ENCODE measurements at places on chromosomes 4 and X.

- no peak for DNase-seq
These were observed 8.3 kb upstream of the CD40LG start for GRCh38 chrX:136639506-136640176.

GRCh38 chrX:126124721-126125120 lies 41.4 kb downstream of the DCAF12L2 start:
- DNase-seq, result no peak

DNA sequence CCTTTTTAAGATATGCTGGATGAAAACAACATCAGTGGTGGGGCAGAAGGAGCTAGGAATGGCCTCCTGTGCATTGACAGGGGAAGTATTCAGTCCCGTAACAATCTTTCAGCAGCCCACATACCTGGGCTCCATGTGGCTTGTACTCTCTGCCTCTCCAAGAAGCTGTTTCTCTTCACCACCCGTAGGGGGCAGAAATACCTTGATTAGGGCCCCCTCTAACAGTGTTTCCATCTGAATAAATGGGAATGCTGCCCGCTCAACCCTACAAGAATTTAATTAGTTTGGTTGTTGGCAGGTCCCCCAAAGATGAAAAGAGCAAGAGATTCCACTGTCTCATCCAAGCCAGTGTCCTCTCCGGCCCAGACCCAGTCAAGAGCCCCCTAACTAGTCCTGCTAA lies 155.2 kb downstream of the SMIM20 start:
- no peak for DNase-seq

GRCh38 chr4:60579335-60579734 lies 620.8 kb upstream of the ADGRL3 start:
- no peak for DNase-seq

- no peak for DNase-seq
These were observed 52.7 kb downstream of the PSAPL1 start for GRCh38 chr4:7381890-7382633.

DNA sequence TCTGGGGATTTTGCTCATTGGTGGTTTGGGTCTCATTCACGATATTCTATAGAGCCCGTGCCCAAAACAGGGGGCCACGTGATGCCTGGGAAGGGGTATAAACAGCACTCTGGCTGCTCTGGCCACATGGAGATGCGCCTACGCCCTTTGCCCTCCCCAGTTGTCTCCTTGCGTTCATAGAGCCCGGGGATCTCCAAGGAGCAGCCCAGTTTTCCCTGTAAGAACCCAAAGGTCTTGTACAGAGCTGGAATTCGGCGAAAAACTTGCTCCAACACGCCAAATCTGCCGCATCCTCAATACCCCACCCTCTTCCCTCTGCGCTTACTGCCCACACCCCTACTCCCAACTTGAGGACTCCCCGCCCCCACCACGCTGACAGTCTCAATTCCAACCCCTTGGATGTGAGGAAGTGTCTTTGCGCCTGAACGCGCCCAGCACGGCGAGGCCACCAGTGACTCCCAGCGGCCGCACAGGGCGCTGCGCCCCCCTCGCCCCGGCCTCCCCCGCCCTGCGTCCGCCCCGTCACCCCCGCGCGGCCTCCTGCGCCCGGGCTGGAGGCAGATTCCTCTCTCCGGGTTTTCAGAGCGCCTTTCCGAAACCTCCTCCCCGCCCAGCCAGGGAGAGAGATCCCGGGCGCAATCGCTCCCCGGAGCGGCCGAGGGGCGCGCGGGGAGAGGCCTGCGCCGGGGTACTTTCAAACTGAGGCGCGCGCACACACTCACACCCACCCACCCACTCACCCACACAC lies at the start of gene NHS:
NHS (plus strand) TSS at position 582 of the 748 bp plus-strand sequence. CDS start 558 bp downstream, outside the sequence.
- DNase-seq, result no peak

GRCh38 chr4:106041294-106042002 lies 146.2 kb downstream of the NPNT start:
- no peak for DNase-seq

GRCh38 chr4:168841000-168841671 lies 168.9 kb downstream of the CBR4 start:
- no peak for DNase-seq

- no peak for DNase-seq
These were observed 410 bp downstream of the GNL3L start for GRCh38 chrX:54530357-54530900.

All from spinal cord (tissue), 10 donors.